Activated naive CD4-positive, alpha-beta T cell (primary cell): ENCODE measurements at places on chromosomes 6 and 20.

DNA sequence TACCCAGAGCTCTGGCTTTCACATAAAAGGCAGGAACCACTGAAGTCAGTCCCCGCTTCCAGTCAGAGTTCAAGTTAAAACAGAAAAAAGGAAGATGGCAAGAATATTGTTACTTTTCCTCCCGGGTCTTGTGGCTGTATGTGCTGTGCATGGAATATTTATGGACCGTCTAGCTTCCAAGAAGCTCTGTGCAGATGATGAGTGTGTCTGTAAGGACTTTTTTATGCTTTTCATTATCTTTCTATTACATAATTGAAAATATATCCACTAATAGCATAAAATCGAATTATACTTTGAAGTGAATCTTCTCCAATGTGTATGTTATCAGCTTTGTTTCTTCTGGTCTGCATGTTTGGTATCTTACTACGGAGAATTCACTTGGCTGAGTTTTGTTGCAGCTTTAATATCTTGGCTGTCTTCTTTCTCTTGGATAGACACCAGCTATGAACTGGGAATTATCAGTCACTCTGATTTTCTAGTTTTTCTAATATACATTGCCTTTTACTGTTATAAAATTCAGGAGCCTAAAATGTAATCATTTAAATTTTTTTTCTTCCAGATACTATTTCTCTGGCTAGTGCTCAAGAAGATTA lies at the start of gene OTOR:
Gene OTOR, plus strand, starts transcription at position 51 of the 593 bp plus-strand sequence. Its CDS starts 44 bp downstream, at position 95.
- no peak for DNase-seq

DNA sequence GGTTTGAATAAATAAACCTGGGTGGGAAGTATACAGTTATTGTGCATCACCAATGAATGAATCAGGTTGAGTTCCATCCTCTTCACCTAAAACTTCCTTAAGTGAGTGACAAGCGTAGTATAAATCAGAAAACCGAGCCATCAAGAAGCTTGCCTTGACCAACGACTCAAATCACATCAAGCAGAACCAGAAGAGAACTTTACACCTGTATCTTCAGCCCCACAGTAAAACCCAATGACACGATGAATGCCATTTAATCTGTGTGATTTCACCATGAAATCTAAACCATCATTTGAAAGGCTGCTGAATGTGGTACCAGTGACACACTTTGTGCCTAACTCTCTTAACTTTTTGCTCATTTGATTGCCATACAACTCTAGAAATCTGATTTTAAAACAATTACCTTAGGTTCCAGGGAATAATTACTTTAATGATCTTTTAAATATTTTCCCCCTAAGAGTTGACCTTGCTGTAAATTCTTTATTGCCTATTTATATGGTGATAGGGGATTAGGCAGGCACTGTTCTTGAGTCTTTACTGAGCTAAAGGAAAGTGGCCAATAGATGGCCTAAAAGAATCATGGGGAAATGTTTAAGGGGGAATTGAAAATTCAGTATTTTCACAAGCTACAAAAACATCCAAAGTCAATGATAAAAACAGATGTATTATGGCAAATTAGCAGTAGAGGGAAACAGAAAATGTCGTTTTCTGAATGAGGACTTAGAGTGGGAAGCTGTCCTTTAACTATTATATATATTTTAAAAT lies 152.0 kb upstream of the EYA4 start:
- no peak for DNase-seq

GRCh38 chr6:160188773-160189172 lies 67.2 kb downstream of the SLC22A1 start:
- DNase-seq: no peak

DNA sequence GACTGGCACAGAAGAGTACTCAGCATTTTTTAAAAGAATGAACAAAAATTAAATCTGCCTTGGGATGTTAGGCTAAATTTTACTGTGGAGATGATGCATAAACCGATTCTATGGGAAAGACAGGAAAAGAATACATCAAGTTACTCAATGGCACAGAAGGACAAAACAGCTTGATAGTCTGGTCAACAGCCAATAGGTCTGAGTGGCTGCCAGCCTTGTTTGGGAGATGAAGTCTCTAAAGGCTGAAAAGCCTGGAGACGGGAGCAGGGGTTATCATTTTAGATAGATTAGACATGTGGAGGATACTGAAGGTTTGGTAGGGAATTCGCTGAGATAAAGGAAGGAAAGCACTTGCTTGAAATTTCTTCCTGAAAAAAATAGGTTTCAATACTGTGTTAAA lies 56.3 kb upstream of the LAMA2 start:
- no peak for DNase-seq

DNA sequence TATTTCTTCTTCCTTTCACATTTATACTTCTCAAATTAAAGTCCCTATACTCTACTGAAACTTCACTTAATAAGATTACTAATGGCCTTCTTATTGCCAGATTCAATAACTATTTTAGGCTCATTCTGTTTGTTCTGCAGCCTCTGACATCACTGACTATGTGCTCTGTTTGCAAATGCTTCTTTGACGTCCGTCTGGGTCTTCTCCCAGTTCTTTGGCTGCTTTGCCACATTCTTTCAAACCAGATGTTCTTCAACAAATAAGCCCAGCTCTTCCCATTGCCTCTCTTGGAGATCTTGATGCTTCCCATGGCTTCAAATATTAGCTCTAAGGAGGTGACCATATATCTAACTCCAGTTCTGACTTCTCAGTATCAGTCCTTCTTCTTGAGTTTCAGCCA lies 117.4 kb downstream of the BTBD9 start:
- no peak for DNase-seq
